Endodermal cell (in vitro differentiated cells): ENCODE measurements at places on chromosomes 7 and 10. TPM values are rescaled to one million over a fixed set of nuclear protein-coding genes. Genes with fewer than 3 reads are reported as not detected.
A peak's percentile ranks its signal among the peaks of the same experiment; 100 is the strongest.

GRCh38 chr10:71486484-71487114 is 89.9 kb downstream of the CDH23 start:
- no peaks in the 10 kb centered on the region for H3K27me3 ChIP-seq
- H3K4me1 ChIP-seq: no peaks in the 10 kb centered on the region
- H3K4me3 ChIP-seq: no peak overlapping the region
- DNase-seq: peak; percentile 93
- no peak overlapping the region for H3K27ac ChIP-seq
- no peaks in the 10 kb centered on the region for H3K36me3 ChIP-seq

DNA sequence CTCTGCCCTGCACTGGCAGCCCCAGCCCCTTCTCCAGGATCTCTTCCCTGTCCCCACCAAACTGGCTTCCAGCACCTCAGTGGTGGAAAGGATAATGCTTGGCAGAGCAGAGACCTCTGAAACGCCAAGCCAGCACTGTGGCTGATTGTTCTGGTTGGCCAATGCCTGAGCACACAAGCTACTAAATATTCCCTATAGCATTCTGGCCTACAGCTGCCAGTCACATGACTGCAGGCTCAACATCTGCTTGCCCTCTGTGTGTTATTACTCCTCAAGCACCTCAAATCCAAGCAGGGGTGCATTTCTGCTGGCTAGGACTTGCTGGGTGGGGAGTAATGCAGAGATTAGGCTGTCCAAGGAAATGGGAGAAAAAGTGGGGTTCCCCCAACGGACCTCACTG is 6.1 kb downstream of the TBATA start:
- no peaks in the 10 kb centered on the region for H3K36me3 ChIP-seq
- H3K4me1 ChIP-seq: no peaks in the 10 kb centered on the region
- H3K27me3 ChIP-seq: no peaks in the 10 kb centered on the region
- H3K27ac ChIP-seq: no peak overlapping the region
- peak; percentile 41 for DNase-seq
- no peak overlapping the region for H3K4me3 ChIP-seq

- no peak overlapping the region for H3K27ac ChIP-seq
- DNase-seq: no peak
- no peak overlapping the region for H3K4me3 ChIP-seq
- H3K4me1 ChIP-seq: no peaks in the 10 kb centered on the region
- no peaks in the 10 kb centered on the region for H3K27me3 ChIP-seq
These were observed 393.1 kb downstream of the EXOC4 start for GRCh38 chr7:133645884-133646391.

Gene HACD1
- total RNA-seq: 25.6 and 26.9 TPM in 2 replicates

Gene MALRD1
- 1.1 to 2.6 TPM (median 1.5 TPM) in 3 replicates for total RNA-seq

Gene LGI1
- total RNA-seq: 2.6 and 5.8 TPM in 2 replicates

Gene KLF14
- not detected in 3 replicates for total RNA-seq
